GOT3 (cell line): ENCODE measurements at places on chromosomes 2 and 18.

- DNase-seq: no peak
Observed at GRCh38 chr2:37635504-37636380, 35.7 kb downstream of the CDC42EP3 start.

DNA sequence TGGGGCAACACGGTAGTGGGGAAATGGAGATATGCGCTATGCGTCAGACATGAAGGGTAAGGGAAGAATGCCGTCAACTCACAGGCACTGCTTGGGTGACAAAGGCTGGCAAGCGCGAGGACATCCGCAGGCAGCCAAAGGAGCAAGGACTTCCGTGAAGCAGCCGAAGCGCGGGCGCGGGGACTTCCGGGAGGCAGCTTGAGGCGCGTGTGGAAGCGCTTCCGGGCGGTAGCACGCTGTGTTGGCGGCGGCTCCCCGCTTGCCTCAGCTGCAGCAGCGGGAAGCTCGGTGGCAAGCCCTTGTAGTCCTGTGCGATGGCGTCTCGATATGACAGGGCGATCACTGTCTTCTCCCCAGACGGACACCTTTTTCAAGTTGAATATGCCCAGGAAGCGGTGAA, at the start of gene PSMA8:
PSMA8 (plus strand) TSS at position 218 of the 400 bp plus-strand sequence; CDS start at position 315, 97 bp downstream.
- DNase-seq: no peak

DNA sequence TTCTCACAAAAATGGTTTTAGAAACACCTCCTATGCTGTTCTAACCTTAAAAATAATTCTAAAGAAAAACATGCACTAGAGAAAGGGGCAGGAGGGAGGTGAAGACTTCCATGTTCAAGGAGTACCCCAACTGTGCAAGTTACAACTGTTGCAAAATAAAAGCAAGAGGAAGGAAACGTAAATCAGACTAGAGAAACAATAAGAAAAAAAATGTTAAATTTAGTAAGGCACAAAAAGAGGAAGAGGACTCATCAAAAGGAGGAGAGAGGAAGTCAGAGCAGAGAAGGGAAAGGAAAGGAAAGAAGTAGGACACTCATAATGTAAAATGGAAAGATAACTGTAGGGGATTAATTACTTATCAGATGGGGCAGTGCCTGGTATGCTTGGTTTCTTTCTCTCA, 34.1 kb downstream of the RAPH1 start:
- no peak for DNase-seq

- no peak for DNase-seq
Observed at GRCh38 chr2:96423828-96424227, 81.3 kb downstream of the NEURL3 start.

DNA sequence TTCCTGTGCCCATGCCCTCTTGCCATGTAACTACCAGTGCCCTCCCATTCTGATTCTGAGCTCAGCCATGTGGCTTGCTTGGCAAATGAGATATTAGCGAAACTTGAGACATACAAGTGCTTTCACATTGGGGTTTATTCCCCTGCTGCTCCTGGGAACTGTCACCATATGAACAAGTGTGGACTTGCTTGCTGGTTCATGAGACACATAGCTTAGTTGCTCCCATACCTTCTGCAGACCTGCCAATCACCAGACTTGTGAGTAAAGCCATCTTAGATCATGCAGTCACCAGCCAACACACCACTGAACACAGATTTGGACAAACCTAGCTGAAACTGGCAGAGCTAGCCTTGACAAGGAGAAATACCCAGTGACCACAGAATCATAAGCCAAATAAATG, 155.1 kb downstream of the SS18 start:
- DNase-seq: no peak

GRCh38 chr2:69645921-69646320, 2.4 kb upstream of the AAK1 start:
- no peak for DNase-seq

- DNase-seq: no peak
Observed at GRCh38 chr2:199932312-199932855, 21.3 kb downstream of the C2orf69 start.

GRCh38 chr2:66170744-66171330, 264.1 kb upstream of the MEIS1 start:
- DNase-seq: no peak

GRCh38 chr2:124258140-124258880, 233.2 kb downstream of the CNTNAP5 start:
- DNase-seq: no peak

- DNase-seq: no peak
Observed at GRCh38 chr18:32596501-32596900, 125.8 kb upstream of the GAREM1 start.

GRCh38 chr2:145543155-145543554, 1023.2 kb upstream of the ZEB2 start:
- no peak for DNase-seq

GRCh38 chr2:2879781-2880180, 497.8 kb downstream of the EIPR1 start:
- DNase-seq: no peak

GRCh38 chr2:158818511-158818910, 23.4 kb downstream of the DAPL1 start:
- DNase-seq: no peak

- no peak for DNase-seq
Observed at GRCh38 chr2:158655628-158656027, 139.5 kb upstream of the DAPL1 start.

DNA sequence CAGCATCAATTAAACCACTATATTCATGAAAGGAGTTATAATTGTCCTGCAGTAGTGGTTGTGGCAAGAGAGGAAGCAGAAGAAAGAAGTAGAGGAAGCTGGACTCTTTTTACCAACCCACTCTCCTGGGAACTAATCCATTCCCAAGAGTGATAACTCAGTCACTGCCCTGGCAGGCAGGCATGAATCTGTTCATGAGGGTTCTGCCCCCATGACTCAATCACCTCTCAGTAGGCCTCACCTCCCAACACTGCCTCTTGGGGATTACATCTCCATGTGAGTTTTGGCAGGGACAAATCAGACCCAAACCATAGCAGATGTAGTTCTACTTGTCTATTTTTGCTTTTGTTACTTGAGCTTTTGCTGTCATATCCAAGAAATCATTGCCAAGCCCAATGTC, 232.7 kb upstream of the MAP2 start:
- no peak for DNase-seq

GRCh38 chr18:29096079-29096770, 919.3 kb upstream of the CDH2 start:
- no peak for DNase-seq

DNA sequence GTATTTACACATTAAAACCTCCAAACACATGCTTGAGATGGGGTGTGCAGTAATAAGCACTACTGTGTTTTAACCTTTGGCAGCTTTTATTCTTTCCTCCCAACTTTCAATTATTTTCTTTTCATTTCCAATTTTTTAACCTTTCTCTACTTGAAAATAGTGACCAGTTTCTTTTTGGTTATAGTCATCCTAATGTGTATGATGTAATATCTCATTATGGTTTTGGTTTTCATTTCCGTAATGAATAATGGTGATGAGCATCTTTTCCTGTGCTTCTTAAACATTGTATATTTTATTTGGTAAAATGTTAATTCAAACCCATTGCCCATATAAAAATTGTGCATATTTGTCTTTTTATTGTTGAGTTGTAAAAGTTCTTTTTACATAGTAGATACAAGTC, 103.5 kb downstream of the BMPR2 start:
- no peak for DNase-seq

DNA sequence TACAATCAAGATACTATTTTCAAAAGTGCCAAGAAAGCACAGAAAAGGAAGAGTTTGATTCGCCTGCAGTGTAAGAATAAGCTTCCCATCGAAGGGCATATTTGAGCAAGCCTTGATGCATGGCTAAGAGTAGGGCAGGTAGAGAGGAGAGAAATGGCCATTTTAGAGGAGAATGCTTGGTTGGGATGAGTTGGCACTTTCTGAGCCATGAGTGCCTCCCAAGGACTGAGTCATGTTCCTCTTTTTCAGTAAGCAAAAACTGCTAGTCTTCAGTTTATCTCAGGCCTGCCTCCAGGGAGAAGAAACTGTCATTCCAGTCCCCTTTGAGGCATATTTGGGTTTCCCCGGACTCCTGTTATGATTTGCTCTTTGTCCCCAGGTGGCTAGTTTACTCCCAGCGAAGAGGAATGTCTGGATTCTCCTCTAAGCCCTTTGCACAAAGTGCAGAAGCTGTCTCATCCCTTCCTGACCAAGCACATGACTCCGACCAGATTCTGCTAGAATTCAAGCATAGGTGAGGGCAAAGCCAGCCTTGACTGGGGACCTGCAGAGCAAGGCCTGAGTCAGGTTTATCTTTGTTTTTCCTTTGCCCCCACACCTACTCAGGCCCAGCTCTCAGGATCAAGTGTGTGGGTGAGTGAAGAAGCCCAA, 115.2 kb downstream of the TTC32 start:
- no peak for DNase-seq

- DNase-seq: no peak
Observed at GRCh38 chr18:12041561-12041960, 52.1 kb upstream of the ANKRD62 start.

DNA sequence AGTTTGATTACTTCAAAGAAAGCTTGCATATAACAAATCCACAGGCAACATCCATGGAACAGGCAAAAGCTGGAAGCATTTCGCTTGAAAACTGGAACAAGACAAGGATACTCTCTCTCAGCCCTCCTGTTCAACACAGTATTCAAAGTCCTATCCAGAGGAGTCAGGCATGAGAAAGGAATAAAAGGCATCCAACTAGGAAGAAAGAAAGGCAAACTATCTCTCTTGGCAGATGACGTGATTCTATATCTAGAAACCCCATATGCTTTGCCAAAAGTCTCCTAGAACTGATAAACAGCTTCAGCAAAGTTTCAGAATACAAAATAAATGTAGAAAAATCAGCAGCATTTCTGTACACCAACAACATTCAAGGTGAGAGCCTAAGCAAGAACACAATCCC, 34.1 kb upstream of the MC4R start:
- DNase-seq: no peak

DNA sequence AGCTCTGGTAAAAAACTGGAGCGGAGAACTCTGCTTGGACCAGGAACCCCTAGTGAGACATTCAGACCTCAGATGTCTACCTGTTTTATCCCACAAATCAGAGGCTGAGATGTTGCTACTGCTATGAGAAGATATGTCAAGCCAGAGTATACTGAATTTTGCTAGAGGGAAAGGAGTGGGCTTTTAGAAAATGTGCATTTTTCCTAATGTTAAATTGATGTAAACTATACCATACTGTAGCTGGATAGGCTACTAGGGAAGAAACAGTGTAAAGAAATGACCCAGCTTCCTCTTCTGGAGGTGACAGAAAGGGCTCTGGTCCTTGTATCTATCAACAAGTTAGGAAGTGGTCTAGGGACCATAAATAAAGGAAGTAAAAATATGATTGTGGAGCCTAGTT, 65.0 kb downstream of the SLC39A10 start:
- no peak for DNase-seq

DNA sequence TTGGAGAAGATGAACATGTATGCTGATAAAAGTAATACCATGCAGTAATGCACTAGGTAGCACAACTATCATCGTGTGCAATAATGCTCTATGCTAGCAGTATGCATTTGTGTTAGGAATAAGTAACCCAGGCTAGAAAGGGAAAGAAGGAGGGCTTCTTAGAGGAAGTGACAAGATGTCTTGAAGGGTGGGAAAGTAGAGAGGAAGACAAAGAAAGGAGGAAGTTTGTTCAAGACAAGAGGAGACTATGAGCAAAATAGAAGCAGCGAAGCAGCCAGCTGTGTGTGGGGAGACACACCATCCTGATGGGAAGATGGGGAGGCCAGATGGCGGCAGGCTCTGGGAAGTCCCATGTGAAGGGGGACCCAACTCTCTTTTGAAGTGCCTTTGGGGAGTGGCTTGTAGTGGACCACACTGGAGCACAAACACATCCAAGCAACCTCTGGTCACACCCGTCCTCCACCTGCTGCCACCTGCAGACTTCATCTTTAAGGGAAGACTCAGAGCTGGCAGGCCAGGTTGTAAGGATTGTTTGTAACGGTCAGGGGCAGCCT, 39.9 kb upstream of the INHBB start:
- DNase-seq: no peak

DNA sequence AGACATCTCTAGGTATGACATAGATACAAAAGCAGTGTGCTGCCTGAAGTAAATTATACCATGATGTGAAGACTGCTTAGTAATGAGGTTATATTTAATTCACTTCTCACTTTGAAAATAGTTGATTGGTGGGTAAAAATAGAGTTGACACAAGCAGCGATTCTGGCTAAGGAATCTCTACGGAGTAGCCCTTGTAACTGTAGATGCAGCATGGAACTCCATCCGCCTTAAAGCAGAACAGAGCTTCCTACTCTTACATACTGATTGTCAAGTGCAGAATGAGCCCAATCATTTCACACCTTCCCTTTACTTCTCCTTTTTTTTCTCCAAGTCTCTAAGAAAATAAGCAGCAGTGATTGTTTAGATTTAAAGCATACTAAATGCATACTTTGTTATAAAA, 1594.6 kb upstream of the SLC39A10 start:
- DNase-seq: no peak

GRCh38 chr2:236665572-236666118, 96.0 kb downstream of the ACKR3 start:
- DNase-seq: no peak

- no peak for DNase-seq
Observed at GRCh38 chr2:29744976-29745375, 176.4 kb downstream of the ALK start.

DNA sequence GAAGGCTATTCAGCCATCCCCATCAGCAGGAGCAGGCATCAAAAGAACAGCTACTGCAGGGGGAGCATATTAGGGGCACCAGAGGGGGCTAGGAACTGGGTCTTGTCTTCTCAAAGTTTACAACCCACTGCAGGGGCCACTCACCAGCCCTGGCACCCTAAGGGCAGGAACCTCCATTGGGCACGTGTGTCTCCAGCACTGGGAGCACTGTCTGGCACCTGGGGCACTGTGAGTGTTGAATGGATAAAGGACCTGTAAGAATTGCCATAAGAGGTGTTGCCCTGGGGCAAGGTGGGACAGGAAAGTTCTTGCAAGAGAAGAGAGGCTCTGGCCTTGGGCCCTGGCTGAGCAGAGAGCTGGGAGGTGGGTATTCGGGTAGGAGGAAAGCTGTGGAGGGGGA, 1.4 kb upstream of the STEAP3 start:
- no peak for DNase-seq

DNA sequence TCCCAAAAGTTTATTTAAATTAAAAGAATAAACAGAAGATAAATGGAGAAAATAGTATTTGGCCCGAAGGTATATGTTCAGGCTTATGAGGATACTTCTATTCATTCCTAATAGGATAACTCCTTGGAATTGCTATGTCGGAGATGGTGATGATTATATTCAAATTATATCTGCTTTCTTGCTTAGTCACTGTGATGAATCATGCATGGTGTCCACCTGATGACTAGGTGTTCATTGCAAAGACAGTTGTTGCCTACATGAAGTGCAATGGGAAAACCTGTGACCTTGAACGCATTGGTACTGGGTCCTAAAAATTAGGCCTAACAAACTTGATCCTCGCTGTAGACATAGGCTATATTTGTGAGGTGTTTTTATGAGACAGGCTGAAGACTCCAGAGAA, 617.3 kb upstream of the ZEB2 start:
- no peak for DNase-seq
